ENCODE measurements at places on chromosomes 13 and 19. TPM values are rescaled to one million over a fixed set of nuclear protein-coding genes. Genes with fewer than 3 reads are reported as not detected.

Gene IRF3
- total RNA-seq = 158 TPM

Gene FFAR1
- total RNA-seq = 0.07 TPM

Gene NOTCH3
- not detected for total RNA-seq

Gene MBD3L3
- not detected for total RNA-seq

Gene SPC24
- 37.7 TPM for total RNA-seq

Gene ATXN8OS
- not detected for total RNA-seq

Gene SLITRK6
- total RNA-seq = not detected

Gene MCF2L
- 0.56 TPM for total RNA-seq

Gene LILRB2
- total RNA-seq = not detected

Gene CLC
- 0.83 TPM for total RNA-seq

Gene UNC13A
- total RNA-seq = not detected

Gene RFC3
- total RNA-seq = 31.5 TPM

Gene F7
- total RNA-seq = not detected

Gene PGLYRP1
- not detected for total RNA-seq

Gene IGSF23
- total RNA-seq = not detected

Gene WASF3
- not detected for total RNA-seq

Gene GNG14
- total RNA-seq = not detected

Gene ZNF492
- 0.15 TPM for total RNA-seq

Gene ASPDH
- not detected for total RNA-seq

Gene VSTM2B
- not detected for total RNA-seq

Gene OR7C1
- total RNA-seq = not detected

Gene THAP8
- 2.6 TPM for total RNA-seq

Gene RDH8
- not detected for total RNA-seq

Gene GPX4
- 131 TPM for total RNA-seq

Gene OR10H1
- not detected for total RNA-seq

Gene WDR87
- total RNA-seq = not detected

Gene RNF17
- total RNA-seq = not detected

Gene TNFSF9
- 5.8 TPM for total RNA-seq

Gene ZNF723
- not detected for total RNA-seq

Gene NCCRP1
- total RNA-seq = not detected

Gene HTR2A
- total RNA-seq = not detected

Gene MIER2
- 28.3 TPM for total RNA-seq

Gene CYP4F3
- total RNA-seq = 0.05 TPM

Gene SLC8A2
- total RNA-seq = not detected

Gene LRRC8E
- total RNA-seq = not detected

Gene RANBP3
- total RNA-seq = 98.6 TPM

Gene ARHGAP45
- 471 TPM for total RNA-seq

Gene FCHO1
- 98.7 TPM for total RNA-seq

Gene KLK12
- not detected for total RNA-seq

Gene GIPR
- 4.2 TPM for total RNA-seq

Gene KISS1R
- 1.1 TPM for total RNA-seq

Gene CIRBP
- 213 TPM for total RNA-seq

Gene KASH5
- not detected for total RNA-seq

Gene OLFM4
- not detected for total RNA-seq

Gene PIK3R2
- 14.6 TPM for total RNA-seq

Gene TSHZ3
- 2.9 TPM for total RNA-seq

Gene ZNF431
- 23.1 TPM for total RNA-seq

Gene SIGLEC12
- total RNA-seq = 0.15 TPM

Gene GARIN5A
- total RNA-seq = 0.37 TPM

Gene ZNF547
- 3.9 TPM for total RNA-seq

Gene ZNF66
- total RNA-seq = 8.1 TPM

Gene PRRG2
- total RNA-seq = 0.88 TPM

Gene ALOX5AP
- total RNA-seq = 212 TPM

Gene PNMA8B
- total RNA-seq = not detected
